ENCODE measurements at places on chromosomes 12 and 14. TPM values are rescaled to one million over a fixed set of nuclear protein-coding genes. Genes with fewer than 3 reads are reported as not detected.

Gene CCDC177
- total RNA-seq, result not detected

DNA sequence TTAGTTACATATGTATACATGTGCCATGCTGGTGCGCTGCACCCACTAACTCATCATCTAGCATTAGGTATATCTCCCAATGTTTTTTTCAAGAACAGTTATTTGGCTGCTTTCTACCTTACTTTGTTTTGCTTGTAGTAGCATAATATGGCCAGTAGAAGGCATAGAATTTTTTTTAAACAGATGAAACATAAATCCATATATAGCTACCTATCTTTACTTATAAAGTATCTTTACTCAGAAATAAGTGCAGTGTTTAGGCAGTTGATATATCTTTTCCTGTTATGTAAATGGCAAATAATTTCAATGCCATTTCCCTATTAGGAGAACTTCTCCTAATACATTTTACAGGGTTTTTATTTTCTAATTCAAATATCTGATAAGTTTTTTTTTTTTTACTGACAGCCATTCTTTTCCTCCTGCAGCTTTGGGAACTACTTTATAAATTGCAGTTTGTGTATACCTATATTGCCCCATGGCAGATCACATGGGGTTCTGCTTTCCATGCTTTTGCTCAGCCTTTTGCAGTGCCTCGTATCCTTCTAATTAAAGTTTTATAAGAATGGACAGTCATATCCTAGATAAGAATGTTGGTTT lies 143.1 kb downstream of the PCNX1 start:
- no peak for DNase-seq

GRCh38 chr12:51295651-51296050 lies 25.4 kb upstream of the SMAGP start:
- no peak for DNase-seq

DNA sequence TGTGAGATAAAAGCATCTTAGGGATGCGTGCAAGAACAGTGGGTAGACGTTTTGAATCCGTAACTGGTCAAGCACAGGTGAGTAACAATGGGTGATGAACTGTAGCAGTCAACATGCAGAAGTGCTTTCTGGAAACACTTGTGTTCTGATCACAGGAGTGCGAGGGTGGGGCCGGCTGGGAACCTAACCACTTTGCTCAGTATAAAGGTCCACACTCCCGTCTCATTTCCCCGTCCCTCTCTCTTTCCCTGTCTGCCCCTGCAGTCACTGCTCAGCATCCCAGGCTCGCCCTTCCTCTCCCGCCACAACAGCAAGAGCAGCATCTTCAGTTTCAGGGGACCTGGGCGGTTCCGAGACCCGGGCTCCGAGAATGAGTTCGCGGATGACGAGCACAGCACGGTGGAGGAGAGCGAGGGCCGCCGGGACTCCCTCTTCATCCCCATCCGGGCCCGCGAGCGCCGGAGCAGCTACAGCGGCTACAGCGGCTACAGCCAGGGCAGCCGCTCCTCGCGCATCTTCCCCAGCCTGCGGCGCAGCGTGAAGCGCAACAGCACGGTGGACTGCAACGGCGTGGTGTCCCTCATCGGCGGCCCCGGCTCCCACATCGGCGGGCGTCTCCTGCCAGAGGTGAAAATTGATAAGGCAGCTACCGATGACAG lies 127.1 kb downstream of the FIGNL2 start:
- DNase-seq, result no peak

DNA sequence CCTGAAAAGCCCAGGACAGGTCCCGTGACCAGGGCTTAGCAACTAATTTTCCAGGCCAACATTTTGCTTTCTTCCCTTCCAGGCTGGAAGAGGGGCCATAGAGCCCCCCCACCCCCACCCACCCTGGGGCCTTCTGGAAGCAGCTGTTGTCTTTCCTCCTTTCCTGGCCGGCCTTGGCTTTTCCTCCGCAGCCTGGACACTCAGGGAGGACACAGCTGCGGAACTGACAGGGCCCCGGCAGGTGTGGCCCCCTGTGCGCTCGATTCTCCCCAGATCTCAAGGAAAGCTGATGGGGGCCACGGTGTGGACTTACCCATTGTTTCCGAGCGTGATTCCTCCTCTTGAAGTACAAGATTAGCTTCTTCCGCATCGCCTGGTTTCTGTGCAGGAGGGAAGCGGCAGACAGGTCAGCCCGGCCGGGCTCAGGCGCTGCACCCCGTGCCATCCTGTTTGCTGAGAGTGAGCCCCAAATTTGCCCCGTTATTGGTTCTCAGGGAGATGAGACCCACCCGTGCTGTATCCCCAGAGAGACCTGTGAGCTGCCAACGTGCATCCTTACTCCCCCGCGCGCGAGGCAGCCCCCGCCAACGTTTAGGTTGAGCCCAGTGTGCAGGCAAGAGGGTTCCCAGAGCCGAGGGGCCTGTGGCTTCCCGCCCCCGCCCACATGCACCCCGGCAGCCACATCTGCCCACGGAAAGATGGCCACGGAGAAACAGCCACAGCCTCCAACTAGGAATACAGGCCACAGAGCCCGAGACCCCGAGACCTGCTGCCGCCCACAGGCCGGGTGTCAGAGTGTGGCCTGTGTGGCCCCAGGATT lies 129.6 kb downstream of the NCOR2 start:
- no peak for DNase-seq

Gene HCAR2
- 0.12 TPM for total RNA-seq

Gene LRFN5
- total RNA-seq, result 0.37 TPM

Gene POLR3B
- total RNA-seq, result 10.4 TPM

Gene TMEM52B
- not detected for total RNA-seq

Gene PPP1R3E
- total RNA-seq, result 12.6 TPM

DNA sequence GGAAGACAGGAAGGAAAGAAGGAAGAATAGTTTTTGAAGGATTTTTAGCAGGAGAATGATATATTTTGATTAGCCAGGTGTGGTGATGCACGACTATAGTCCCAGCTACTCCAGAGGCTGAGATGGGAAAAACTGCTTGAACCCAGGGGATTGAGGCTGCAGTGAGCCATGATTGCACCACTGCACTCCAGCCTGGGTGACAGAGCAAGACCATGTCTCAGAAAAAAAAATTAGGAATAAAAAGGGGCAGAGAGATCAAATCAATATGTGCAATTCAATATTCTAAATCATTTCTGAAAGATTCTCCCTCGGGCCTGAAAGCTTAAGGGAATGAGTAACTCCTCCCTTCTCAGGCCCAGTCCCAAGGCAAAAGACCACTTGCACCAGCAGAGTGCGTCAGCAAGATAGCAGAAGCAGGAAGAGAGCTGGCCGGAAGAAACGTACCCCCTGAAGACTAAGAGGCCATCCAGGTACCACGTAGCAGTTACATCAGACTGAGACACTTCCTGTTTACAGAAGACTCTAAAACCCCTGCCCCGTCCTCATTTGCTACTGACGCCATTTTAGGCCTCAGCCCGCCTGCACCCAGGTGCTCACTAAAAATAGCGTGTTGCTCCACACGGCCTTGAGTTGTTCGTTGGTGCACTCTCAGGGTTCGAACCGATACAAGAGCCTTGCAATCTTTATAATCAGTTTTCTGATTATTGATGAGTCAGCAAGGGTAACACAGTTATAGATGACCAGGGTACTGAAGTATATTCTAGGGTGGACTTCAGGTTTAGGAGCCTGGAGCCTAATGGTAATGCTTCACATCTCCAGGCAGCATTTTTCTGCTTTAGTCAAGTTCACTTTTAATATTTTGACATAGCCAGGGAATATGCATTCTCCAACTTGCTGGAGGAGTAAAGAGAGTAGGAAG lies 57.7 kb upstream of the CSRP2 start:
- no peak for DNase-seq

Gene BDKRB2
- 11.3 TPM for total RNA-seq

- DNase-seq, result no peak
Observed at GRCh38 chr14:52877628-52878027, 73.2 kb downstream of the FERMT2 start.

DNA sequence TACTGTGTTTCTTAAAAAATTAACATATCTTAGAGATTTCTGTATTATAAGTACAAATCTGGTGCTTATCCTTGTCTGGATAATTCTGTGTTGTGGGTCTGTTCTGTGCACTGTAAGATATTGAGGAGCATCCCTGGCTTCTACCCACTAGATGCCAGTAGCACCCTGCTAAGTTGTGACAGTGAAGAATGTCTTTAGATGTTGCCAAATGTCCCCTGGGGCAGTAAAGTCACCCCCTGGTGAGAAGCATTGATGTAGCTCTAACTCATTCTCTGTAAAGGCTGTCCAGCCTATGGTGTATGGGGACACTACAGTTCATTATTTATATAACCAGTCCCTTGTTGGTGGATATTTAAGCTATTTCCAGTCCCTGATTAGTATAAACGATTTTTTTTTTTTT lies 31.4 kb downstream of the MAP1LC3B2 start:
- no peak for DNase-seq

DNA sequence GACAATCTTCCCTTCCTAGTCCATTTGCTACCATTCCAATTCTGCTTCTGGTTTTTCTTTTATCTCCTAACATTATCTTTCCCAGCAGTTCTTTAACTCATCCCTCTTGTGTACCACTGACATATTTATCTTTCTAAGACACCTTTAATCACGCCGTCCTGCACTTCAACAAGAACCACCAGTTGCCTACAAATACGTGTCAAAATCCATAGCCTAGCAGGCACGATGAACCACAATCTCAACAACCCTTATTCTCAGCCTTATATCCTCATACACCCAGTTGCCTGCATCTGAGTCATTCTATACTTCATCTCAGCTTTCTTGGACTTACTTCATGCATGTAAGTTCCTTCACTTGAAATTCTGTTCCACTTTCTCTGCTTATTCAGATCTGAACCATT lies 16.4 kb upstream of the ST8SIA1 start:
- no peak for DNase-seq

Gene FOXN4
- not detected for total RNA-seq

- DNase-seq, result no peak
Observed at GRCh38 chr14:89444044-89444443, 27.0 kb upstream of the FOXN3 start.

- DNase-seq, result no peak
Observed at GRCh38 chr12:20211981-20212421, 156.3 kb upstream of the PDE3A start.

DNA sequence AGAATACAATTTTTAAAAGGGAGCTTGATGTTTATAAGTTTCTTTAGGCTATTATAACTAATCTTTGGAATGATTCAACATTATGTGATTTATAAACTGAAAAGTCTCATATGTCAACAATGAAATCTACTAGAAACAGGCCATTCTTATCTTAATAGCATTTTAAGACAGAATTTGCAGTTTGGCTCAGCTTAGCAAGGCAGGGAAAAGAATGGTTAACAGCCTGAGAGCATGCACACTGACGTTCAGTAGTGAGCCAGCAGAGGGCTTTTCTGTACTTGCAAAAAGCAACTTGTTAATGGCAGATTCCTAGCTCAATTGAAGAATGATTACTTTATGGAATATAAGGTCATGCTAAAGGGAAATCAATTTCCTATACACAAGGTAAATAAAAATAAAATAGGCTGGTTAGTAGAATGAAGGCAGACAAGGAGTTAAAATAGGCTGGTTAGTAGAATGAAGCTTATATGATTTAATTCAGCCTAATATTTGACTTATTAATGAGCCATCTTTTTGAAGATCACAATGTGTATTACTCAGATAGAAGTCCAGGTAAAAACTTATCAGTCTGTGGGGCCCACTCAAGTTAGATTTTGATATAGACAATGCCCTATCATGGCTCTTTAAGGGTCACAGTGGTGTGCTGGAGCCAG lies 95.9 kb downstream of the OTOGL start:
- DNase-seq, result no peak

Gene JKAMP
- 34.0 TPM for total RNA-seq

DNA sequence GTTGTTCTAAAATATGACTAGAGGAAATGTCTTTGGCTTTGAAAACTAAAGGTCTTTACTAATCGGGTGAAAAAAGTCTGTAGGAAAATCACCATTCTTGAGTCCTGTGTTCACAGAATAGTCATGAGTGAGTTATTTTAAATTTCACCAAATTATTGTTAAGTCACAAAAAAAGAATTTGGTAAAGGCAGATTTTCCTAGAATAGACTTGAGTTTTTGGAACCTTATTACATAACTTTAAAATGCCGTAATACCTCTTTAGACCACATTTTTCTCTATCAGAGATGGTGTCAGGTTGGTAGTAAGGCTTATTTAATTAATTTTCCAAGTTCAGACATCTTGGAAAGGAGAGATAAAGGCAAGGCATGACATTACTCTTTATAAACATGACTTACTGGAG lies 184.7 kb upstream of the GARIN2 start:
- no peak for DNase-seq

Gene SLC17A8
- total RNA-seq, result 0.91 TPM

- DNase-seq, result no peak
Observed at GRCh38 chr14:69105326-69105725, 47.6 kb downstream of the DCAF5 start.

- DNase-seq, result no peak
Observed at GRCh38 chr12:122843455-122843854, 8.2 kb downstream of the HIP1R start.

- DNase-seq, result no peak
Observed at GRCh38 chr14:102825307-102826095, 48.3 kb downstream of the TRAF3 start.

DNA sequence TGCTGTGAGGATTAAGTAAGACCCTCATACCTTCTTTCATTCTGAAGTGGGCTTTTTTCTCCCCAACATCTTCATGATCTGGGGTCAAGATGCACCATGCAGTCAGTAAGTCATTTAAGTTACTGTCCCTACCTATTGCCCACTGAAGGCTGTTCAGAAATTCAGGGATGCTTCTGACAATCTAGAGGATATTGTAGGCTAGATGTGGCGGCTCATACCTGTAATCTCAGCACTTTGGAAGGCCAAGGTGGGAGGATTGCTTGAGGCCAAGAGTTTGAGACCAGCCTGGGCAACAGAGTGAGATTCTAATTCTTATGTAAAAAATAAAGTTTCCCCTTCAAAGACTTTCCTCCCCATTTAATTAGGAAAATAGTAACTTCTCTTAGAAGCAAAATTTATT lies 28.7 kb downstream of the PHETA1 start:
- no peak for DNase-seq

Gene TMPRSS12
- total RNA-seq, result not detected

GRCh38 chr14:71311061-71311460 lies 403.8 kb downstream of the PCNX1 start:
- DNase-seq, result no peak

DNA sequence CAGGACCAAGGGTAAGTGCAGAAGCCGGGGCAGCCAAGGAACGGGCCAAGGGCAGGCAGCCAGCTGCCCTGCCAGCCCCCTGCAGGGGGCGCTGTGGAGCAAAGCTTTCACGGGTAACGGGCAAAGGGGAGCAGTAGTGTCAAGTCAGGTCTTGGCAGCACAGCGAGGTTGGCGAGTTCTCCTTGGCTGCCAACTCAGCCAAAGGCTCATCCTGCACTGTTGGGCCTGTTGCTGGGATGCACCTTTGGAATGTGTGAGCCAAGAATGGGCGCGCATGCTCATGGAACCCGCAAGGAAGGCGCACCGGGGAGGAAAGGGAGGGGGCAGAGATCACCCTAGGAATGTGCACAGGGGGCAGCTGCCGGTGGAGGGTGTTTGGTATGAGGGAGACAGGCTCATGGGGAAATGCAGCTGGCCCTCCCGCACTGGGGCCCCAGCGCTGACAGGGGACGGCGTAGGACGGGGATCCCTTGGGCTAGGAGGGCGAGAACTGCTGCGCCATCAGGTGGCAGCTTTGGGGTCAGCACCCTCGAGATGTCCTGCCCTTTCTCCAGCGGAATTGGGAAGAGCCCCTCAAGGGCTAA lies 138.0 kb downstream of the ASCL4 start:
- DNase-seq, result peak; percentile 49

GRCh38 chr12:76646366-76646765 lies 86.8 kb upstream of the OSBPL8 start:
- DNase-seq, result no peak

Data from colonic mucosa (tissue), 4 donors.